Stimulated activated naive CD8-positive, alpha-beta T cell treated with anti-CD3 and anti-CD28 coated beads, Interleukin-15, amount 100 ng/mL, for 72 hours (primary cell): ENCODE measurements at places on chromosomes 11 and 22.

DNA sequence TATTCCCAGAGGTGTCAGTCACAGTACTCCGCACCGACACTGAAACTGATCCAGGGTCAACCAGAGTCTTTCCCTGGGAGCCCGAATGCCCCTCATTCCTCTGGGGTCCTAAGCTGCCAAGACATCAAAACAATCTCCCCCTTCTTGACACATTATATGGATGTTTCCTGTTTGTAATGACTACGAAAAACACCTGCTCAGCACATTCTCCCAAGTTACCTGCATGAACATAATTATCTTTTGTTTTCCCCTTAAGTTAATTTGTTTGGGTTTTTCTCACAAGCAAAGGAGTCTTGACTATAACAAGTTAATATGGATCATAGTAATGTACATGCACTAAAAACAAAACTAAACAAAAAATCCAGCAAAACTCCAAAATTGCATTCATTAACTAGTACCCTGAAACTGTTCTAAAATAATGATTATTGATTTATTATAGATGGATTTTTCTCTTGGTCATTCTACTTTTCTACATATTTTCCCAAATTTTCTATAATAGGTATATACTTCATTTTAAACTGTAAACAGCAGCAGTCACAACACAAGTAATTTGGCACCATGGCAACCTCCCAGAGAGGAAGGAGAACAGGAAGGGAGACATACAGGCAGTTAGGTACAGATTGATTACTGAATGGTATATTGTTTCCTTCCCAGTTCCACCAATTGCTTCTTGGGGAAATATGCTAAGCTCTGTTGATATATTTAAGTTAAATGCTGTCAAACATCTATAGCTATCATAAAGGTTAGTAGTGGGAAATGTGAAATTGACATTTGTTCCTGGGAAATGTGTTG, 631.5 kb downstream of the METTL15 start:
- DNase-seq: no peak

- DNase-seq: no peak
Measured at GRCh38 chr11:76770642-76771445, 12.3 kb upstream of the TSKU start.

GRCh38 chr11:47143322-47143721, 33.4 kb downstream of the ARFGAP2 start:
- DNase-seq: no peak

DNA sequence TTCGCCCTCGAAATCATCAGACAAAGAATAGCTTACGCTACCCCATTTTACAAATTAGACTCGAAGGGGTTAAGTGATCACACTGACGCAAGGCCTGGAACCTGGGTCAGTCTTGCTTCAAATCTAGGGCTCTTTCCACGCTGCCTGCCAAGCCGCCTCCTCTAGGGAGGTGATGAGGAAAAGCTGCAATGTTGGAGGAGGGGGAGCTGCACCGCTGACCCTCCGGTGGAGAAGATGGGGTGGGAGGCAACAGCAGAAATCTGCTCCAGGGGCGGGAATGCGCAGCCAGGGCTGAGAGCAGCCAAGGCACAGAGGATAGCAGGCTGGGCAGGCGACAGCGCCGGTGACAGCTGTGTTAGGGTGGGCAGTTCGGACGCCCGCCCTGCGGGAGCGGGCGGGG, 595 bp downstream of the SYVN1 start:
- DNase-seq: no peak

DNA sequence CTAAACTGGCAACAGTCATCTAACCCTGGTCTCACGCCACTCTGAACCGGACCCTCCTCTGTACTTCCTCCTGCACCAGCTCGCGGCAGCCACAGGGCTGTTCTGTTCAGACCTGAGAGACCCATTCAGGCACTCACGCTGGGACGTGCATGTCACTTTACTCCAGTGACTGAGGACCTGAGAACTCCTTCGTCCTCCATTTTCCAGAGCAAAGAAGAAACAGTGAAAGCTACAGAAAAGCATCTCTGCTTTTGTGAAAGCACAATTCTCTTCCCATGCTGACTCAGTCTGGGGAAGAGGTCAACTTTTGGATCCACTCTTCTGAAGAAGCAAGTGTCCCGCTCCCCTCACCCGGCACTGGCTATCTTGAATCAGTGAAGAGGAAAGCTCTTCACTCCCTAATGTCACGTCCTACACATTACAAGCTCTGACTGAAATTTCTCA, 24.5 kb downstream of the PISD start:
- no peak for DNase-seq

GRCh38 chr11:134781380-134781866, 369.4 kb upstream of the B3GAT1 start:
- no peak for DNase-seq

DNA sequence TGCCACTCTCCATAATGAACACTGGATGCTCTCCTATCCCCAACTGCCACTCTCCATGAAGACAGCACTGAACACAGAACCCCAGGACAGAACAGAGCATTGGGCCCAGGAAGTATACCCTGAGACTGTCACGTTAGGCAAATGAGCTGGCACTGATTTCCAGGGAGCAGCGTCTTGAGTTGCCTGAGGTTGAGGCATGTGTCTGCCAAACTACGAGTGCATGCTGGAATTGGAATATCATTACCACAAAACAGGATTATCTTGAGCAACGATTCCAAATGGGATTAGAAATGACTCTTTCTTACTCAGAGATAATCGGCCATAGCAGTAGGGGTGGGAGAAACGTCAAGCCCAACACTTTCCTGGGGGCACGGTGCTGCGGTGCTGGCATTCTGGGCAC, 39.9 kb downstream of the CLPB start:
- DNase-seq: no peak

DNA sequence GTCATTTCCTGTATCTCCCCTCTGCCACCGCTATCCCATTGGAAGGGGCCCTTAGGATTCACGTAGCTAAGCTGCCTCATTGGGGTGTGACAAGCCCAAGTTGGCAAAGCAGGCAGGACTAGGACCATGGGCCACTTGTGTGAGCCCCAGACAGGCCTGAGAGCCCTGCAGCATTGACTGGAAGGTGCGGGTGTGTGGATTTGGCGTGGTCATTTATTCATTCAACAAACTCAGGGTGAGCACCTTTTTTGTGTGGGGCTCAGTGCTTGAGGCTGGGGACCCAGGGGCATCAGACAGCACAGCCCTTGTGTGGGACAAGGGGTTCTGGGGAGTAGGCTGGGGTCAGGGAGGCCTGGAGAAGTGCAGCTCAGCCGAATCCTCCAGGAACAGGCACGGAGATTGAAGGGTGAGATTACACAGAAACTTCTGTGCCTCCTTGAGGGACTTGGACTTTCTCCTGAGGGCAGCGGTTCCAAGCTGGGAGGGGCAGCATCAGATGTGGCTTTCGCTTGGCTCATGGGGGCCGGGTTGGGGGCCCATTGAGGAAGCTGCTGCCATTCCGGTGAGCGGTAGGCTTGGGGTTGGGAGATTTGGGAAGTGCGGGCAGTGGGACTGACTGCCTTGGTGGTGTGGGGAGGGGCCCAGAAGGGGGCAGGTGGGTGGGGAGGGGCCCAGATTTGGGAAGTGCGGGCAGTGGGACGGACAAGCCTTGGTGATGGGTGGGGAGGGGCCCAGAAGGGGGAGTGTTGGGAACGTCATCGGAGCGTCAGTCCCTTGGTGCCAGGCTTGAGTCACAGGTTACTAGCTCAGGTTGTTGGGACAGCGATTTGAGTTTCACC, 11.9 kb downstream of the MGAT3 start:
- no peak for DNase-seq

DNA sequence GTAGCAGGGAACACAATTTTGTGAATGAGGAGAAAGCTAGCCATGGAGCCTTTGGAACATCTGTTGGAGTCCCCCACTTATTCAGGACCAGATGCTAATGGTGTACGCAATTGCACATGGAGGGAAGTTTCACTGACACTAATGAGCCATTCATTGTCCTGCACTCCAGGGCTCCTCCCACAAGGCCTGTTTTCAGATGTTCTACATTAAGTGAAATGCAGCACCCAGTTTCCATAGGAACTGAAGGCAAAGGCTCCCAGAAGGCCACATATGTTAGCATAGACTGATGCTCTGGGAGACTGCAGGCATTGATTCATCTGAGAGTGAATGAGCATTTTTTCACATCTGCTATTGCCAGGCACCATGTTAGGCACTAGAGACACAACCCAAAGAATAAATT, 399.5 kb downstream of the ETS1 start:
- no peak for DNase-seq

DNA sequence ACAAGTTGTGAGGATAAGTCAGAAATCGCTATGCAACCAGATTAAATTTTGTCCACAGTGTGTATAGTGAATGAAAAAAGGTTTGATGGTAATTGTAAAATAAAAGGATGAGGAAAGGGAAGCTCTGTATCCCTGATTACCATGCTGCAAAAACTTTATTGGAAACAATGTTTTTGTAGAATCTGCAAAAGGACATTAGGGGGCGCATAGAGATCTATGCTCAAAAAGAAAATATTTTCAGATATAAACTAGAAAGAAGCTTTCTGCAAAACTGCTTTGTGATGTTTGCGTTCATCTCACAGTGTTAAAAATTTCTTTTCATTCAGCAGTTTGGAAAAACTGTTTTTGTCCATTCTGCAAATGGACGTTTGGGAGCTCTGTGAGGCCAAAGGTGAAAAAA, 390.5 kb downstream of the OR4C45 start:
- DNase-seq: no peak

GRCh38 chr11:134975866-134976376, 563.9 kb upstream of the B3GAT1 start:
- DNase-seq: no peak
